ENCODE measurements at places on chromosomes 11 and 22. TPM values are rescaled to one million over a fixed set of nuclear protein-coding genes. Genes with fewer than 3 reads are reported as not detected.

MYBPC3 gene
- total RNA-seq, result not detected

TRIM49 gene
- not detected for total RNA-seq

GSC2 gene
- not detected for total RNA-seq

TMEM184B gene
- total RNA-seq, result 26.6 TPM

GAS2L1 gene
- 1.3 TPM for total RNA-seq

SYT13 gene
- total RNA-seq, result not detected

RTCB gene
- total RNA-seq, result 87.0 TPM

RPS13 gene
- 1,729 TPM for total RNA-seq

OR4C15 gene
- total RNA-seq, result not detected

ATG13 gene
- total RNA-seq, result 51.0 TPM

CD82 gene
- total RNA-seq, result 277 TPM

GLB1L3 gene
- total RNA-seq, result 8.6 TPM

KLHL35 gene
- total RNA-seq, result 0.51 TPM

OR5P2 gene
- total RNA-seq, result not detected

USP2 gene
- 2.2 TPM for total RNA-seq

POLA2 gene
- 62.9 TPM for total RNA-seq

GLYAT gene
- not detected for total RNA-seq

PRG3 gene
- not detected for total RNA-seq

UFD1 gene
- total RNA-seq, result 85.3 TPM

RAC2 gene
- 727 TPM for total RNA-seq

DDTL gene
- 2.0 TPM for total RNA-seq

NTM gene
- not detected for total RNA-seq

MS4A15 gene
- total RNA-seq, result not detected

PLAAT5 gene
- total RNA-seq, result 0.15 TPM

BTG4 gene
- total RNA-seq, result not detected

LUZP2 gene
- not detected for total RNA-seq

ACTN3 gene
- total RNA-seq, result 0.24 TPM

All from activated CD4-positive, alpha-beta memory T cell treated with anti-CD3 and anti-CD28 coated beads for 36 hours (primary cell).